Amniotic epithelial cell (primary cell): ENCODE measurements at places on chromosomes 3 and 15.

- peak; percentile 74 for DNase-seq
These were observed 29.5 kb downstream of the GLB1 start for GRCh38 chr3:33067484-33067883.

GRCh38 chr3:99565331-99565730, 73.1 kb upstream of the COL8A1 start:
- DNase-seq = no peak

DNA sequence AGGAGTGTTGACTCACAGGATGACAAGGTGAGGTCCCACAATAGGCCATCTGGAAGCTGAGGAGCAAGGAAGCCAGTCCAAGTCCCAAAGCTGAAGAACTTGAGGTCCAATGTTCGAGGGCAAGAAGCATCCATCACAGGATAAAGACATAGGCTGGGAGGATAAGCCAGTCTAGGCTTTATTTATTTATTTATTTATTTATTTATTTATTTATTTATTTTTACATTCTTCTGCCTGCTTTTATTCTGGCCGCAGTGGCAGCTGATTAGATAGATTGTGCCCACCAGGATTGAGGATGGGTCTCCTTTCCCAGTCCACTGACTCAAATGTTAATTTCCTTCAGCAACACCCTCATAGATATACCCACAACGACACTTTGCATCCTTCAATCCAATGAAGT, 472.2 kb upstream of the DPPA4 start:
- no peak for DNase-seq

- DNase-seq = peak; percentile 76
These were observed 16.4 kb upstream of the ALAS1 start for GRCh38 chr3:52181543-52181942.
